ENCODE measurements at places on chromosomes 7 and 10. TPM values are rescaled to one million over a fixed set of nuclear protein-coding genes. Genes with fewer than 3 reads are reported as not detected.

- no peak for DNase-seq
These were observed 108.9 kb upstream of the PDSS1 start for GRCh38 chr10:26588611-26589010.

GRCh38 chr7:107501593-107501992 lies 31.7 kb downstream of the GPR22 start:
- no peak for DNase-seq

- DNase-seq, result no peak
These were observed 1174.9 kb upstream of the AUTS2 start for GRCh38 chr7:68423356-68423755.

DNA sequence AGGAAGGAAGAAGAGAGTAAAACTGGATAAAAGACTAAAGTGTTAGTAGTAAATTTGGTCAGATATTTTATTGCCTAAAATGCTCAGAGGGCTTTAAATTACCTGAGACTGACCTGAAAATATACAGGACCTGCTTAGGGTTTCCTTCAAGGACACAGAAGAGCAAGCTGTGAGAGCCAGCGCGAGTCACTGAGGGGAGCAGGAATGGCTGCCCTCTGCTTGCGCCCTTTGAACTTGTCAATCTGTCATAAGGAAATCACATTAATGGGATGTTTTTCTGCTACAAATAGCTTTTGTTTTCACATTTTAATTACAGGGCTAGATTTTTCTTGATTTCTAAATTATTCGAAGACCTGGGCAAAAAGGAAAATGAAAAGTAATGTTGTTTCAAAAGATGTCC lies 26.9 kb downstream of the DNAJB9 start:
- no peak for DNase-seq

DNA sequence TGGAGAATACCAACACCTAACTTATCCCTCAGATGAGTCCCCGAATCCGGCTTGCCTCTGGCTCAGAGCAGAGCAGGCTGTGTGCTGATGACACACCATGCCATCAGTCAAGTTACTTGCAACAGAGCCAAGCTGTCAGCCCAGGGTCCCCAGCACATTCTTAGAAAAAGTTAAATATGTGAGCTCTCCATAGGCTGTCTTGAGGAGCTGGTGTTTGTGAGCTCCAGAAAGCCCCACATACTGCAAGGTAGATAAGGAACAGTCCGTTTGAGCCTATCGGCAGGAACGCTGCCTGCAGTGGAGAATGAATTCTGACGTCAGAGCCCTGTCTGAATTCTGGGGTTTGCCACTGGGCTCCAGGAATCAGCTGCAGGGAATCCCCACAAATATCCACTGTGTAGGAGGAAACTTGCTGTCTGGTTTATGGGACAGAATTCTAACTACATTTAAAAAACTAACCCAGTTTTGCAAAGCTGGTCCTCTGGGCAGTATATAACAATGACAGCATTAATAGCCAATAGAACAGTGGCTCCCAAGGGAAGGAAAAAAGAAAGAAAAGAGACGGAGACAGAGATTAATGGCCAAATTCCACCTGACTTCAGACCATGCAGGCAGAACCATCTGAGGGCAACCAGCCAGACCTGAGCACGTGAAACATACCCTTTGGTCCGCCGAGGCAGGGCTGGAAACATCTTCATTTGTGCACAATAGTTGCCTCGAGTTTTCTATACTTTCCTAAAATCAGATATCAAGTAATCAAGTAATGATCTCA lies 3.6 kb downstream of the SFXN4 start:
- no peak for DNase-seq

DNA sequence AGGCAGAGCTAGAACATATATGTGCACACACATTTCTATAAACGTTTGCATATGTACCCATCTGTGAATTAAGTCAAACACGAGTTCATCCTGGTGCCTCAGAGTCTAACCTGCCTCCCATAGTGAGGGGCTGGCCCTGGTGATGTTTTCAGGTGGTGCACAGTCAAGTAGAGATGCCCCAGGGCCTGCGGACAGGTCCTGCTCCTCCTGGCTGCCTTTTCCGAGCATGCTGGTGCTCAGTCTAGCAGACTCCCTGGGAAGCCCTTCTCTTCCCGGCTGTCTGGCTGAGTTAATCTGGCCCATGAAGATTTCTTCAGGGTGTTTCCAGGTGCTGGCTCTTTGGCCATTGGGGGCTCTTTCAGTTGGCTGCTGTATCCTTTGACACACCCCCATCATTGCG lies 14.3 kb downstream of the ADCY1 start:
- DNase-seq, result no peak

The SPDYE2B gene
- not detected for total RNA-seq

The LYZL1 gene
- not detected for total RNA-seq

The TEX36 gene
- not detected for total RNA-seq

The TAS2R41 gene
- not detected for total RNA-seq

The TRUB1 gene
- 26.9 TPM for total RNA-seq

GRCh38 chr10:46539596-46540411 lies 16.7 kb downstream of the GPRIN2 start:
- DNase-seq, result no peak

GRCh38 chr7:91852263-91852741 lies 28.2 kb downstream of the MTERF1 start:
- peak; percentile 65 for DNase-seq

DNA sequence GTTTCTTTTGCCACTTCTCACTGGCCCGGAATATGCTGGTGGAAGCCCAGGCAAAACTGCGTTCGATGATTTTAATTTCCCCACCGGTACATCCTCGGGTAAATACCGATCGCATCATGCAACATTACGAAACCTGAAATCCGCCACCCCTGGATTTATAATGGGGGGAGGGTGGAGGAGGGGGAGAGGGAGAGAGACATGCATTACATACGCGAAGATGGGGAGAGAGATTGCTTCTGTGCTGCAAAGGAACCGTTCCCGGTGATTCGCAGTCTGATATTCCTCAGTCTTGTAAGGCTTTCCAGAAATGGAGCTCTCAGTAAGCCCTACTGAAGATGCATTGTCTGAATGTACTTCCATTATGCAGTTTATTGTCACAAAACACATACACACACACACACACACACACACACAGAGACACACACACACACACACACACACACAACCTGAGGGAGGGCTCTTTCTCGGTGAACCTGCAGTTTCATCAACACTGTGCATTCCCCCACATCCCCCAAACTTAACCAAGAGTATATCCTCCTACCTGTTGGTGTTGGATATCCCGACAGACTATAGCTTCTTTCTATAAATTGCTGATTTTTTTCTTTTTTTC lies 741 bp downstream of the GPR85 start:
- peak; percentile 44 for DNase-seq

- no peak for DNase-seq
These were observed 6.4 kb upstream of the PRKCQ start for GRCh38 chr10:6586501-6586900.

DNA sequence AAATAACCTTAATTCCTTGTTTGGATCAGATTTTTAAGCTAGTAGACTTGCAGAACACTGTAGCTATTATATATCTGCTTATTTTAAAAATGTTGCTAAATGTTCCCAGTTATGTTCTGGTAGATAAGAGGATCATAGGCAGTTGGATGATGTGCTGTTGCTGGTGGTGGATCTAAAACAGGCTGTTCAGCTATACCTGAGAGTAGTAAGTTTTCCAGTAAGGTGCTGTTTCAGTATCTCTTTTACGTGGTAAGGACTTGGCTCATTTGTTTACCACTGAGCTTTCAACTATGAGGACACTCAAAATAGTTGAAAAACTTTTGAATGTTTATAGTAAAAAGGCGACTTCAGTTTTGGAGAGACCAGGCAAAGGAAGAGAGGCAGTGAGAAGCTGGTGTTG lies 180.9 kb downstream of the CDK14 start:
- DNase-seq, result no peak

DNA sequence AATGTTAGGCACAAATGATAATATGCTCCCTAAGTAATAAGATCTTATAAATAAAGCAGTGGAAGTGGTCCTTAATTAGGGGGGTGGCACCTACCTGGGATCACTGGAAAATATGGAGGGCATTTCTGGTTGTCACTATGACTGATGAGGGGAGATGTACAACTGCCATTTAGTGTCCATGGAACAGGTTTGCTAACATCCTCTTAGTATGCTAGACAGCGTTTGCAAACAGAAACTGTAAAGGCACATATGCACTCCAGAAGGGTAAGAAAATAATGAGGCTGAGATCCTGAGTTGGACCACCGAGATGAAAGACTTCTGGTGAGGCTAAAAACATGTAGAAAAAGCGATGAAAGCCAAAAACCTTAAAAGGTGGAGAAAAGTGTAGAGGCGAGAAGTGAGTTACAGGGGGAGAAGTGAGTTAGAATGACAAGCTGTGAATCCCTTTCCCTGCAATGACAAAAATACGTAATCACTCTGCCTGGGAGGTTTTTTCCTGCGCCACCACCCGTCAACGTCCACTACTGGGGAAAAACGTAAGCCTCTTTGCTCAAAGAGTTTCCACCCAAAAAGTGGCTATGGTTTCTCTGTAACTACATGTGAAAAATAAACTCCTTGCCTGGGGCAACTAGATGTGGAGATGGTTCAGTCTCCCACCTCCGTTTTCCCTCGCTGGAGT lies 767 bp downstream of the KRIT1 start:
- no peak for DNase-seq

DNA sequence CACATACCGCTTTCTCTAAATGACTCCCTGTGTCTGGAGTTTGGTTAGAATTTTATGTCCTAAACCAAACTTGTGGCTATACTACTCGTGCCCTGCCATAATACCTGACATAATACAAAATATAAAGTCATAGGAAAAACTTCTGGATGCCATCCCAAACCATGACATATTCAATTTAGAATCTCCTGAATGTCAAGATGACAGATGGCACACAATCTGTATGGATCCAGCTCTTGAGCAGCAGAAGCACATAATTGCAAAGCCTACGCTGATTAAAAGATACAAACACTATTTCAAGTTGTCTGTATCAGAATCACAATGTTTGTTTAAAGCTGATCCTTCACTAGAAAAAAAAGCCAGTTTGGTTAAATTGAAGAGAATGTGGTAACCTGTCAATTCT lies 22.4 kb upstream of the CDC14C start:
- DNase-seq, result no peak

DNA sequence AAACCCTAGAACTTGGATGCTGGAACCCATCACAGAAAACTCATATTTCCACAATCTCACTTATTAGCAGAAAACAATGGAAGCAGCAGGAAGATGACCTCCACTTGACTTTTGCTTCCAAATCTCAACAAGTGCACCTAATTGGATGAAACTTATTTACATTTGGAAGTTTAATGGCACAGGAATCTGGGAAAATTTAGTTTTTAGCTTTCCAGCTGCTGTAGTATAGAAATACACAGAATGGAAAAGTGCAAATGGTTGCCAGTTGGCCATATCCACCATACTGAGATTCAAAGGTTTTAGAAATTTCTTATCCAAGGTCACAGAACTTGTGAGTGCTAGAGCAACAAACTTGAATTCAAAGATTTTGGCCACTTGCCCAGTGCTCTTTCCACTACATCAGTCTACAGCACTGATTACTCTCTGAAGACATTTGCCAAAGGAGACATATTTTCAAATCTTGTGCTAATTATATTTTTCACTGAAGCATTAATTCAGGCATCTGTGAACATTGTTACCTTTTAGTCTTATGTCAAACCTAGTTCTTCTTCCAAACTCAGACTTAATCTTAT lies 9.3 kb upstream of the AHR start:
- no peak for DNase-seq

Measured in HT1080 (cell line).